NCI-H187 treated with DMSO at 0.1 percent for 48 hours (cell line): ENCODE measurements at places on chromosomes 7 and 10.

DNA sequence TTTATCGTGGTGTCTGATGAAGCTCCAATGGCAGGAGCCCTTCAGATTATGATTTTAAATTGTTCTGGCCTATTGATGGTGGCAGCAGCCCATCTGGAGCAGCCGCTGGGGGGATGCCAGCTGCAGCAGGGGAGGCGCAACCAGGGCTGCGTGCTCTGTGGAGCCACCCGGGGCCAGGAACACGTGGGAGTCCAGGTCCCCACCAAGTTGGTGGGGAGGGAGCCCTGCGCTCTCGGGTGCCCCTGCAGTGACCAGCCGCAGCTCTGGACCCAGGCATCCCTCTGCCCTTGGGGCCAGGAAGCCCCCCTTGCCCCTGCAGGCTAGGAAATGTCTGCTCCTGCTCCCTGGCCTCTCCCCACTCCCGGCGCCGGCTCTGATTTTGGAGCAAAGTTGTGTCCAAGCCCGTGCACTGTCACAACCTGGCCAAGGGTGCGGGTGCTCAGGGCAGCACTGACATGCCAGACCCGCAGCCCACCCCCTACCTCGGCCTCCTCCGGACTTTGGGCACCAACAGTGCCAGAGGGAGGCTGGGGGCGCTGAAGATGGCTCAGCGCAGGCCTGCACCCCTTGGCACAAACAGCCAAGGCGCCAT is 147.2 kb upstream of the ADO start:
- DNase-seq, result no peak

GRCh38 chr7:91265693-91266066 is 1.4 kb downstream of the FZD1 start:
- no peak for DNase-seq

- DNase-seq, result no peak
Measured at GRCh38 chr7:158031867-158032308, 555.7 kb downstream of the PTPRN2 start.

DNA sequence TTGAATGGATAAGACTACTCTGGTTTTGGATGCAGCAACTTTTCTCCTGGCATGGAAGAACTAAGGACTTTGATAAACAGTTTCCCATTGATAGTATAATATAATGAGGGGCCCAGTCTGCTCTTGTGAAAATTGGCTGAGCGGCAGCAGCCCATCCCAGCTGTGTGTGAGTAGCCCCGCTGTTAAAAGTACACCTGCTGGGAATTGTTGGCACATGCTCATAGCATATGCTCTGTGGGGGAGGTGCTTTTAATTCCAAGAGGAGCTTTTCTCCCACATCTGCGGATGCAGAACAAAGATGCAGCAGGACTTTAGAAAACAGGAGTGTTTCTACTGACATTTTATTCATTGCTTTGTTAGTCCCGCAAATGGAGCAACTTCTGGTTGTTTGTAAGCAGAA is 19.0 kb downstream of the SRI start:
- DNase-seq, result no peak

- DNase-seq, result no peak
Measured at GRCh38 chr10:88849234-88849633, 2.4 kb downstream of the ANKRD22 start.

DNA sequence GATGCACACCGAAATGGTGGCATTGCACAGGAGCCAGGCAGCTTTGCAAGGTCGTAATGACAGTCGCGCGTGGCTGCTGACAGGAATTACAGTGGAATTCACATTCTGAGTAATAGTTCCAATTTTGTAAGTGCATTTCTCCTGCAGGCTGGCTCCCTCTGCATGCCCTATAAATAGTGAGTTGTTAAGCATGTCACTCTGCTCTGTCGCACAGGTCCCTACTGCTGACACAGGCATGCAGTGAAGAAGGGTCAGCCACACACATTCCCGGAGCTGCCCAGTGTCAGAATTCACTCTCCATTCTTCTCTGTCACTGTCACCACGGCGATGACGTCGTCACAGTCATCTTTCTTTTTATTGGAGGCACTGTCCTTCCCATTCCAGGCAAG is 49.2 kb upstream of the SHH start:
- no peak for DNase-seq

DNA sequence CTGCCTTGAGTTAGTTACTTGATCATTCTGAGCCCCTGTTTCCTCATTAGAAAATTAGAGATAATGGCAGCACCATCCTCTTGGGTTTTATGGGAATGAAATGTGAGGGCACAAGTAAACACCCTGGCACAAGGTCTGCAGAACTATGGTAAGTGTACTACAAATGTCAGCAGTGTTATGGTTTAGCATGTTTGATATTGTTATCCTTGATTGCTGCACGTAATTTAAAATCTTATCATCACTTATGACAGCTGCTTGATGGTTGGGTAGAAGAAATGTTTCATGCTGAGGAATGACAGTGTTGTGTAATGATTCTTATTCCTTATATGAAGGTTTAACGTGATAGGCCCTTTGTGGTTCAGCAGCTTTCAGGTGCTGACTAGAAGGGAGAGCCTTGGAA is 134.3 kb downstream of the KAT6B start:
- DNase-seq, result no peak

GRCh38 chr10:83986800-83987199 is 152.5 kb upstream of the GHITM start:
- DNase-seq, result no peak

DNA sequence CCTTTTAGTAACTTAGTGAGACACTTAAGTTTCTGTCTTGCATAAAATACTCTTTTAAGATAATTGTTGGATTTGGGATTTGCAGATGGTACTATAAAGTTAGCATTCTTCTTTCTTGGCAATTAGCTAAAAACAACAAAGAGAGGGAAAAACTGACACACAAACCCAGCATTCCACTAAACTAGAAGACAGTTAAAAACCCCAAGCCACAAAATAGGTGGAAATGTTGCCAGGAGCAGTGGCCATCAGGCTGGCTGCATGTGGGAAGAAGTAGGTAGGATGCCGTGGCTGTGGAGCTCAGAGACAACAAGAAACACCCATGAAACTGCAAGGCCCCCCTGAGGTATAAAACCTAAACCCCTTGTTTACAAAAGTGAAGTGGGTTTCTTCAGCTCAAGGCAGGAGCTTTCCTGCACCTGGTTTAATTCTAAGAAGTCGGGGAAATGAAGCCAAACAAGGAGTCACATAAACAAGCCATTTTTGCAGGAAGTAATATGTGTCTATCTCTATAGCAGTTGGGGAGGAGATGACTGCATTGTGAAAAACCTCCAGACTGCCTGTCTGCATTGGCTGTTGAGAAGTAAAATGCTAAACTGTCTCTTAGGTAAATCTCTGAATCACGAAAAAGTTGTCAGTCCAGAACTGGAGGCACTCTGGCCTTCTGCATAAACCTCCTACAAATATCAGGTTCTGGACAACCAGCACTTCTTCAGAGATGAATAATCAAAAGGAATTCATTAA is 9.5 kb downstream of the RAB18 start:
- no peak for DNase-seq

DNA sequence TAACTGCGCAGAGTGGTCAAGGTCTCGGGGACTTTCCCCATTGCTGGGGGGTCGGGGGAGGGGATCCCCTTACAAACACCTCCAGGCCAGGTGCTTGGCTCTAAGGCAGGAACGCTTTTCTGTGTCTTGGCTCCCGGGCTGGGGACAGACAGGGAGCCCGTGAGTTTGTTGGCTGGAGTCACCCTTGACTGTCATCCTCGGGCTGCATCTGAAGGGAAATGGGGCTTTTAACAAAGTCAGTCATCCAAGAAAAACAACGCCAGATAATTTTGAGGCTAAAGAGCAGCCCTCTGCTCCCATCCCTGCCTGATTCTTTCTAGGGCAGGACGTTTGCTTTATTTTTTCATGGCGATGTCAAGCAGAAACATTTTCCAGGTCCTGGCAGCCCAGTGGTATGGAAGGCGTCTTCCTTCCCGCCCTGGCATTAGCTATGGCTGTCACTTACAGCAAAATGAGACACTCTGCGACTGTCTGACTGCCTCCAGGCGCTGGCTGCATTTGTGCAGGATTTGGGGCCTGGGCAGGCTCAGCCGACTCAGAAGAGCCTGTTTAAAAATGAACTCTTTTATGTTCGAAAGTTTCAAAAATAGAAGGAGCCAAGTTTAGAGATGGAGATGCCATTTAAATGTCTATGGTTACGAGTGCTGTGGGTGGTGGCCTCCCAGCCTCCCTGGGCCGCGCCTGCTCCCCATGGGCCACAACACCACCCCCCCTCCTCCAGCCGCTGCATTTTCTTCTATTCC is 54.7 kb upstream of the TNS3 start:
- no peak for DNase-seq

GRCh38 chr10:3235996-3236510 is 63.5 kb upstream of the PITRM1 start:
- no peak for DNase-seq

GRCh38 chr10:98349508-98349922 is 65.5 kb downstream of the PYROXD2 start:
- no peak for DNase-seq

DNA sequence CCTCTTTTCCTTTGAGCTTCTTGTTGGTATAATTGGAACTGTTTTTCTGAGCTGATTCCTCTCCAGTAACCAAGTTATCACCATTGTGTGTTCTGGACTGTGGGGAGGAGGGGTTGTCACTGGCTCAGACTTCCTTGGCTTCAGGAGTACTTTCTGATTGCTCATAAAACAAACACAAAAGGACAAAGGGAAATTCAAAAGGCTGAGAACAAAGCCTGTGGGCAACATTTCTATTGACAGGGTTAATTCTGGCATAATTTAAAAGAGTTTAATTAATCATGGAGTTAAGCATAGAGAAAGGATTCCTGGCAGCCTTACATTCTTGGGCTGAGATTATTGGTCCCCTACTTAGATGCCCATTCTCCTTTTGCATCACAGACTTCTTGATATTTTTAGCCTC is 222.9 kb upstream of the KMT2E start:
- no peak for DNase-seq

DNA sequence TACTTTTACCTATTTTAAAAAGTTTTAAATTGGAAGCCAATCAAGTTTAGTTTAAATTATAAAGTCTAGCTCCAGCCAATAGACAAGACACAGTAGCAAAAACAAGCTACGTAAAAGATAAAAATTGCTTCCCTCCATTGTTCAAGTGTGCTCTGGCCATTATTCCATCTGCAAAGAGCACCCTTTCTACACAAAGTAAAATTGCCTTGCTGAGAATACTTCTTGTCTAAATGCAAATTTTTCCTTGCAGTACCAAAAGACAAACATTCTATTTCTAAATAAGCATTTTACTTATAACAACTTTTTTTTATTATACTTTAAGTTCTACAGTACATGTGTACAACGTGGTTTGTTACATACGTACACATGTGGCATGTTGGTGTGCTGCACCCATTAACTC is 75.9 kb upstream of the ZNF746 start:
- DNase-seq, result no peak

- DNase-seq, result no peak
Measured at GRCh38 chr10:126262233-126262838, 125.9 kb downstream of the ADAM12 start.

- no peak for DNase-seq
Measured at GRCh38 chr10:89335226-89335625, 7.4 kb downstream of the IFIT3 start.

DNA sequence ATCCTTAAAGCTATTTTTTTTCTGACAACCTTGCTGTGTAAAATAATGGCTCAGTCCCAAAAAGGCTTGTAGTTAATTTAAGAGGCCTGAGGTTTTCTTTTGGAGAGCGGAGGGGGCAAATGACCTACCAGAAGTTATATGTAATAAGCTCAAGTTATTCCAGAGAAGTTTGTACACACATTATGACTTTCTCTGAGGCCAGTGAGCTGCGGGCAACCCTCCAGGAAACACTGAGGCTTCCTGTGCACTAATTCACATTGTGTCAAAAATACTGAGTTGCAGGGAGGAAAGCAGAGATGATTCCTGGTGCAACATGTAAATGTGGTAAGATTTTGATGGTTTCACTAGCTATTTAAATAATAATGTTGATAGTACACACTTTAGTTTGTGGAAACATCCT is 188.6 kb downstream of the DIP2C start:
- DNase-seq, result no peak

GRCh38 chr7:99005776-99006175 is 127.4 kb downstream of the TRRAP start:
- no peak for DNase-seq

DNA sequence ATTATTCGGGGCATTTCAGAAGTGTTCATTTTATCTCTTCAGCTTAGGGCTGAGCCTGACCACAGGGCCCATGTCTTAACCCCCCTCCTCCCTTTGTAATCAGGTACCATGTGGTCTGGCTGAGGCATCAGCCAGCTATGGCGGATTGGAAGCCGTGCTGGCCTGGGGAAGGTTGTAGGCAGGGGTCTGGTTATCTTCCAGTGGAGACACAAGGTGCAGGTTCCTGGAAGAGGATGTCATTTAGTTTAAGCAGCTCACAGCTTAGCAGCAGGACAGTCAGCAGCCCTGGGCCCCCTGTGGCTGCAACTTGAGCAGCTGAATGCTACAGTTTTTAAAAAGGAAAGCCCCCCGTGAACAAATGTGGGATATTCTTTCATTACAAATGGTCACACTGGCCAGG is 22.1 kb downstream of the BAG3 start:
- DNase-seq, result no peak

GRCh38 chr7:76193883-76194282 is 7.8 kb upstream of the SRRM3 start:
- DNase-seq, result no peak

GRCh38 chr10:119981826-119982225 is 89.3 kb downstream of the SEC23IP start:
- no peak for DNase-seq

DNA sequence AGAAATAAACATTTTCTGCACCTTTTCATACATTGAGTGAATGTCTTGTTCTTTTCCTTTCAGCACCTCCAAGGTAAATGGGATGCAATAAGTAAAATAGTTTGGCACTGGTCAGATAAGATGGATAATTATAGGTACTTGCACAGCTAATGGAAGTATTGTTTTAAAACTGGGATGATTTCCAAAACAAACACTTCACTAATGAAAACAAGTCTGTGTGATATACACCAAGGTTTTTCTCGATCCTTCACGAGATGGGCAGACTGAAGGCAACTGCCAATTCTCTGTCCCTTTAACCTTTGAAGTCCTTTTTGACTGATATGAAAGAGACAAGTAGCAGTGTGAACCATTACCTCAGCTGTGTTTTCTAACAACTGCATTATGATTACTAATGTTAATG is 423.8 kb downstream of the GFRA1 start:
- no peak for DNase-seq

- no peak for DNase-seq
Measured at GRCh38 chr10:60572511-60573194, 183.0 kb upstream of the ANK3 start.
